Fibroblast of upper back skin (primary cell): ENCODE measurements at places on chromosomes 7 and 10.

DNA sequence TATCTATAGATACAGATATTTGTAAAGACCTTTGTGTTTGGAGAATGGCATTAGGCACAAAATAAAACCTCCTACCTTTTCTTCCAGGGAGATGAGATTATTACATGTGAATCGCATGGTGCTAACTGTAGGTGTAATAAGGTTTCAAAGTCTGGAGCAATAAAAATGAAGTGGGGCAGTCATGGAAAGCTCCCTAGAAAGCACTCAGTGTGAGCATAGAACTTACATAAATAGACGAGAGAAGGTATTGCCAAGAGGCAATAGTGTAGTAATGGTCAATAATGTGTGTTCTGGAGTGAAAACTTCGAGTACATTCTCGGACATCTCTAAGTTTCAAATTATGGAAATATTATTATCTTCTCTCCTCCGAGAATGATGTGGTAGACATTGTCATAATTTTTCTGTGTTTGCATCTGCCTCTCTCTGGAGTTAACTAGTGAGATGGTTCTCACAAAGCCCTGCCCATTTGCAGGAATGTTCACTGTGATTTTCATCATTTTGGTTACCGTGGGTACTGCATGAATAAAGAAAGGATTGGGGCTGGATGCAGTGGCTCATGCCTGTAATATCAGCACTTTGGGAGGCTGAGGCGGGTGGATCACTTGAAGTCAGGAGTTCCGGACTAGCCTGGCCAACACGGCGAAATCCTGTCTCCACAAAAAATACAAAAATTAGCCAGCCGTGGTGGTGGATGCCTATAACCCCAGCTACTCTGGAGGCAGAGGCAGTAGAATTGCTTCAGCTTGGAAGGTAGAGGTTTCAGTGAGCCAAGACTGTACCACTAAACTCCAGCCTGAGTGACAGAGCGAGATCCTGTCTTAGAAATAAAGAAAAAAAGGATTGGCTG, 10.6 kb downstream of the VIM start:
- peak; percentile 85 for DNase-seq

DNA sequence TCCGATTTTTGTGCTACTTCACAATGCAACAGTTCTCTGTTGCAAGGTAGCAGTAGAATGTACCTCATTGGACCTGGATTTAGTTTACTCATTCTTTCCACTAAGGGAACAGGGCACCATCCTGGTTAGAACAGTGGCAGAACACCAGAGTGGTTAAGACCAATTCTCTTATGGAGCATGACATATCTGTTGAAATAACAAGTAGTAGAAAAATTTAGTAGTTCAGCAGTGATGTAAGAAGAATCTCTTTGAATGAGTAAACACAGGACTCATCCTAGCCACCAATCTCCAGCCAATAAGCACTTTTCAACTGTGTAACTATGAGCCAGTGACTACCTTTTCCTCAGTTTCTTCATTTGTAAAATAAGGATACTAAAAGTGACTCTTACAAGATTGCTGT, 2.4 kb downstream of the ANKRD22 start:
- peak; percentile 16 for DNase-seq

- DNase-seq = no peak
These were observed 830.4 kb upstream of the IGFBP3 start for GRCh38 chr7:46751471-46751870.

GRCh38 chr7:77426521-77427051, 10.4 kb upstream of the GSAP start:
- peak; percentile 51 for DNase-seq

- DNase-seq = no peak
These were observed 13.6 kb upstream of the KAZALD1 start for GRCh38 chr10:101047961-101048892.

DNA sequence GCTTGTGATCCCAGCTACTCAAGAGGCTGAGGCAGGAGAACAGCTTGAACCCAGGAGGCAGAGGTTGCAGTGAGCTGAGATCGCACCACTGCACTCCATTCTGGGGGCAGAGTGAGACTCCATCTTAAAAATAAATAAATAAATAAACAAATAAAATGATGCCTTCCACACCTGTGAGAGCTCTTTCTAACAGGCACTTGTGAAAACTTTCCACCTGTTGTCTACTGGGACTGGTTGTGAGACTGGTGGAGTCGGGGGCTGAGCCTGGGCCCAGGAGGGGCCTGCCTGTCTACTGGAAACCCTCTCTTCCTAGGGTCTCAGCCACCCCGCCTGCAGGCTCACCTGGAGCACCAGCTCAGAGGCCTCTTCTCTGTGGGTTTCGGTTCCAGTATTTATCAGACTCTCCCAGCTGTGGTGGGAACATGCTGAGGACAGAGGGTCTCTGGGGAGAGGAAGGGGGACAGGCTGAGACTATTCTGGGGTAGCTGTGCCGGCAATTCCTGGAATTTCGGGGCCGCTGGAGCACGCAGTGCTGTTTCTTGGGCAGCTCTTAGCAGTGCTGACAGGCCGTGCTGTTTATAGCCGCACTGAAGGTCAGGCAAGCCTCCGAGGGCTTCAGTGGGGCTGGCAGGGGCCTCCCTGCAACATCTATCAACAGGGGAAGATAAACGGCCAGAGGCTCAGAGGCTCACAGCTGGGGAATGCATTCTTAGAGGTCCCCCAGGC, 3.8 kb downstream of the LDB3 start:
- DNase-seq = peak; percentile 64

GRCh38 chr10:116043304-116043703, 229.7 kb downstream of the GFRA1 start:
- no peak for DNase-seq

GRCh38 chr10:115171392-115171960, 78.3 kb downstream of the ATRNL1 start:
- DNase-seq = no peak
